AG20443 (cell line): ENCODE measurements at places on chromosomes 2 and 18.

DNA sequence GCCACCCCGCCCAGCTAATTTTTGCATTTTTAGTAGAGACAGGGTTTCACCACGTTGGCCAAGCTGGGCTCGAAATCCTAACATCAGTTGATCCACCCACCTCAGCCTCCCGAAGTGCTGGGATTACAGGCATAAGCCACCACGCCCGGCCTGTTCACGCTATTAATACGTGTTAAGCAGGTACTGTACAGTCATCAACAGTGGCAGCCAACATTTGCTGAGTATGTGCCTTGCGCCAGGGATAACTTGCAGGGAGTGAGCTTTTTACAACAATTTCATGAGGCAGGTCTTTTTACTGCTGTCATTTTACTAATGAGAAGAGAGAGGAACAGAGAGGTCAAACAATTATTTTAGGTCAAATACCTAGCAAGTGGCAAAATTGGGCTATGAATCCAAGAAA lies 115.2 kb downstream of the AP1S3 start:
- DNase-seq: no peak

DNA sequence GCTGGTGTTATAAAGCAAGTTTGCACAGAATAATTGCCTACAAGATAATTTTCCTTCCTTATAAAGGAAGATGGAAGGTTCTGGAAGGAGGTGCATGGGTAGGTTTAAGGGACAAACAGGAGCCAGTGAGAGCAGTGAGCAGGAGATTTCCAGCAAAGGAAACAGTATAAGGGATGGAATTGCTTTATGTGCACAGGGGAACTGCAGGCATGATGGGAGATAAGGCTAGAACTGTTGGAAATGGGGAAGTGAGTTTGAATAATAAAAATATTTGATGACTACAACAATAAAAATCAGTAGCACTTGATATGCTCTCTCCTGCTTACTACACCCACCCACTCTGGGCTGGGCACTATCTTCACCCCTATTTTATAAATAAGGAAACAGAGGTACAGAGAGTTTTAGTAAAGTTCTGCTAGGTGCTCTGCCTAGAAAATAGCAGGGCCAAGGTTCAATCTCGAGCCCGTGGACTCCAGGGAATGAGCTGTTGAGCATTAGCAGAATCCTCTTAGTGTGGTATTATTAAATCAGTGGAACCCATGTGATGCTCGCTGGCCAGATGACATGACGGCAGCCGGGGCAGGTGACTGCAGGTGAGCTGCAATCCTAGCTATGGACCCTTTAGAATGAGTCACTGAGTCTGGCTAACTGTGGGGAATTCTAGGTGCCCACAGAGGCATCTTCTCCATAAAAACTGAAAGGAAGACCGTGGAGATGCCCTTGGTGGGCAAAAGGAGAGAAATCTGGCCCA lies 302.5 kb downstream of the PIEZO2 start:
- DNase-seq: no peak

DNA sequence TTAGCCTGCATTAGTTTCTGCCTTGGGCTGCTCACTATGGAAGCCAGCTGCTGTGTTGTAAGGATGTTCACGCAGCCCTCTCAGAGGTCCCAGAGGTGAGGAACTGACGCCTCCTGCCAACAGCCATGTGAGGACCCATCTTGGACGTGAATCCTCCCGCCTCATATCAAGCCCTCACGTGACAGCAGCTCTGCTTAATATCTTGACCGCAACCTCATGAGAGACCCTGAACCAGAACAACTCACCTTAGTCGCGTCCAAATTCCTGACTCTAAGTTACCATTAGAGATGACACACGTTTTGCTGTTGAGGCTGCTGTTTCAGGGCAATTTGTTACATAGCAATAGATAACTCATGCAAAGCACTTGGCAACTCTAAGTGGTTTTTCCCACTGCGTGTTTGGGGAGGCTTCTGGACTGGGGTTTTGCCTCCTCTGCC lies 97.7 kb downstream of the TMEM17 start:
- no peak for DNase-seq

GRCh38 chr2:23618265-23618664 lies 233.3 kb downstream of the KLHL29 start:
- DNase-seq: no peak

DNA sequence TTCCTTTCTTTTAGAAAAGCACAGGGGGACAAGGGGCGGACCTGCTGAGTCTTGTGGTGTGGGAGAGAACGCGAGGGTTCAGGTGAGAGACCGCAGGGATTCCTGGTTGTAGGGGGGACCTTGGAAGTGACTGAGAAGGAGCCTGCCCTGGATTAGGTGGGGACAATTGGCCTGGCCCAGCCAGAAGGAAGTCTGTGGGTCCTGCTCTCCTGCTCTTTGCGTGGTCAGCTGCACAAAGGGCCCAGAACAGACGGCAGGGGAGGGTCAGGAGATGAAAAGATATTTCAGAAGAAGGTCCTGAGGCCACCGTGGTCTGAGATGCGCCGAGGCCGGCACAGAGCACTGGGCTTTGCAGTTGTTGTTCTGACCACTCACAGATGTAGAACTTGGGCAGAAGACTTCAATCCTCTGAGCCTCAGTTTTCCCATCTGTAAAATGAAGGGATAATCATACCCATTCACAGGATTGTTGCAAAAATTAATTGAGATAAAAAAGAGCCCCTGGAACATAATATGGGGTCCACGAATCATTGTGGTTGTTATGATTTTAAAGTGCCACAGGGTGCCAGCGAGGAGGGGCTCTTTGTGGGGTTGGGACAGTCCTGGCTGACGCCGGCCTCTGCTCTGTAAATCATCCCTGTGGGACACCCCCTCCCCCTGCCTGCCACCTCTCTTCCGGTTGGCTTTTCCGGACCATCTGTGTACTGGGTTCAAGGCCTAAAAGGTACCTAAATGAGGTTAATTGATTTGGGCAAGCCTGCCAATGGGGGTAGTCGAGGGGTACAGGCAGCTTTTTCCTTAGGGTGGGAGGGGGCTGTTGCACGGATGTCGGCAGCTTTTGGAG lies 1.8 kb downstream of the LPIN1 start:
- no peak for DNase-seq

GRCh38 chr2:178256382-178257042 lies 62.2 kb downstream of the OSBPL6 start:
- no peak for DNase-seq

DNA sequence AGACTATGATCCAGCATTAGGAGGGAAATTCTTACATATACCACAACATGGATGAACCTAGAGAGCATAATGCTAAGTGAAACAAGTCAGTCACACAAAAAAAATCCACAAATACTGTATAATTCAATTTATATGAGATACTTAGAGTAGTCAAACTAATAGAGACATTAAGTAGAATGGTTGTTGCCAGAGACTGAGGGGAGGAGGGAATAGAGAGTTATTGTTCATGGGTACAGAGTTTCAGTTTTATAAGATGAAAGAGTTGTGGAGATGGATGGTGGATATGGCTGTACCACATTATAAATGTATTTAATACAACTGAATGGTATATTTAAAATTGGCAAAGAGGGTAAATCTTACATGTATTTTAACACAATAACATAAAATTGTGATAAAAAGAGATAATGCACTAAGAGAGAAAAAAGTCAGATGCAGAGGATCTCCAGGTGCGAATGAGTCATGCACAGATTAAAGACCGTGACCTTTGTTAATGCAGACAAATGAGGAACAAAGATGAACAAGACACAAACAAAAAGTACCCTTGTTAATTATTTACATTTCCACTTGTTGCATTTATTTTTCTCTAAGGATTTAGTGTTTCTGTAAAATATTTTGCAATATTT lies 541.7 kb upstream of the MEX3C start:
- DNase-seq: no peak

- peak; percentile 72 for DNase-seq
Observed at GRCh38 chr2:147989809-147990403, 30.6 kb downstream of the ORC4 start.

- no peak for DNase-seq
Observed at GRCh38 chr2:209463226-209463625, 39.4 kb downstream of the MAP2 start.

DNA sequence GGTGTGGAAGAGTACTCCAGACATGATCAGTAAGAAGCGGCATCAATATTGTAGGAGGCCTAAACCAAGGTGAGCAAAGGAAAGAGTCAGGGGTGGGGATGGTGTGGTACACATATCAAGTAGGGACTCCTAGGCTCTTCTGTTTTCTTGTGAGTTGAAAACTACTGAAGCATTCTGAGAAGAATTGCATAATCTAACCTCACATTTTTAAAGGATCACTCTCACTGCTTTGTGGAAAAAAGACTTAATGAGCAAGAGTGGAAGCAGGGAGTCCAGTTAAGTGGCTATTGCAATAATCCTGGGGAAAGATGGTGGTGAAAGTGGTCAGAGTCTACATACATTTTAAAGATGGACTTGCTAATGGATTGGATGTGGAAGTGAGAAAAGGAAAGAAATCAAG lies 899.5 kb upstream of the FAM98A start:
- no peak for DNase-seq

- peak; percentile 44 for DNase-seq
Observed at GRCh38 chr2:75098856-75099255, 100.5 kb downstream of the TACR1 start.

DNA sequence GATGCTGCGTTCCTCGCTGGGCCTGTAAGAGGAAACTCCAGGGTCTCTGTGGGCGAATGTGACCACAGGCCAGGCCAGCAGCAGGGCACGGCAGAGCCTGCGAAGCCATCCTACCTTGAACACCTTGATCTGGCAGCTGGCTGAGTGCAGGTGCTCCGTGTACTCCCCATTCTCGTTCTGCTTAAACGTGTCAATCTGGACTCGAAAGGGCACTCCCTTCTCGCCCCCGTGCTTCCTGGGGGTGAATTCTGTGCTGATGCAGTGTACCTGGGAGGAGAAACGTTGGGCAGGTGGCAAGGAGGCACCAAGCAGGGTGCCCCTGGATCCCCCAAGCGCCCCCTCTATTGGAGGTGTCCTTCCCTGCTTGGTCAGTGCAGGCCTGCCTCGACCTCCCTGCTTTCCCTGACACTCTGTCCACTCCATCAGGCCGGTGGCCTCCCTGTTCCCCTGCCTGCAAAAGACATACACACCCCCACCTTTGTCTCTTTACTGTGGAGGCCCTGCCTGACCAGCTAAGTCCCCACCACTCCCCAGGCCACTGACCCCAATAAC lies 38.2 kb downstream of the TFCP2L1 start:
- DNase-seq: no peak

GRCh38 chr2:144529841-144530240 lies 9.9 kb upstream of the ZEB2 start:
- no peak for DNase-seq

DNA sequence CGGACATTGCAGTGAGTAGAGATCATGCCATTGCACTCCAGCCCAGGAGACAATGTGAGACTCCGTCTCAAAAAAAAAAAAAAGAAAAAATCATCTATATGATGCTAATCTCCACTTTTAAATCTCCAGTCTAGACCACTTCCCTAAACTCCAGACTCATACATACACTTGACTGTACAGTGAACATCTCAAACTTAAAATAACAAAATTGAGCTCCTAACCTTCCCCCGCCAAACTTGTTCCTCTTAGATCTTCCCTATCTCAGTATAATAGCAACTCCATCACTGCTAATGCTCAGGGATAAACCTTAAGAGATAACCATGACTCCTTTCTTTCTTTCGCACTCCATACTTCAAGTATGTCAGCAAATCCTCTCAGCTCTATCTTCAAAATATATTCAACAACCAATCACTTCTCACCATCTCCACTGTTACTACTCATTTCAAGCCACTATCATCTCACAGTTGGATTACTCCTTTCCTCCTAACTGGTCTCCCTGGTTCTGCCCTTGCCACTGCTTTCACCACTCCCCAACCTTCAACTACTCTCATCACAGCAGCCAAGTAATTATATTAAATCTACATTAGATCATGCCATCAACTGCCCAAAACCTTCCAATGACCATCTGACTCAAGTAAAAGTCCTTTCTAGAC lies 12.0 kb downstream of the MEMO1 start:
- no peak for DNase-seq

- DNase-seq: no peak
Observed at GRCh38 chr2:8640498-8640897, 41.4 kb upstream of the ID2 start.

DNA sequence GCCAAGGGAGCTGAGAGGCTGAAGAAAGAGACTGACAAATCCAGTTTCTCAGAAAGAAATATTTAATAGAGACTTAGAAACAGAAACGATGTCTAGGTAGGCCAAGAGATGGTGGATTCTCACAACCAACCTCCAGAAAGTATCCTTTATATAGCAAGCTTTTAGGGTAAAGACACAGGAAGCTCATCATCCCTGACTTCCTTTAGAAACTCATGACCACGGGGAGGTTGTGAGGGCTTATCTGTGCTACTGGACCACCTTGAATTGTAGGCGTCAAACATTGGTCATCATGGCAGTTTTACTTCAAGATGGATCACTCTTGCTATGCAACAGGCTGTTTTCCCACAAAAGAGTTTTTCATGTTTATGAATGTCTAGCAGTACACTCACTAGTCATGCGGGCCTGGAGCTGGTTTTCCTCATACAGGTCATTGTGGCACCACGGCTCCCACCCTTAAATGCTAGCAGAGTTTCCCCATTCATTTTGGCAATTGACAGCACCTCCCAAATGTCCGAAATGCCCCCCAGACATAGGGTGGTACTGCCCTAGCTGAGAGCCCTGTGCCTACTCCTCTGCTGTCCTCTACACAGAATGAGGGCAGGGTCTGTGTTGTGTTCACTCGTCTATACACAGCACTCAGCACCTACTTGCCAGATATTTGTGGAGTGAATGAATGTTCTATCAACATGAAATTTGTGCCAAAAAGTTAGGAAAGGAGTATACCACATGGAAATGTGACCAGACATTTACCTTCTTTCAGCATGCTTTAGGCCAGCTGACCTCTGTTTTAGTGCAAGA lies 89.0 kb downstream of the TMEM247 start:
- no peak for DNase-seq

DNA sequence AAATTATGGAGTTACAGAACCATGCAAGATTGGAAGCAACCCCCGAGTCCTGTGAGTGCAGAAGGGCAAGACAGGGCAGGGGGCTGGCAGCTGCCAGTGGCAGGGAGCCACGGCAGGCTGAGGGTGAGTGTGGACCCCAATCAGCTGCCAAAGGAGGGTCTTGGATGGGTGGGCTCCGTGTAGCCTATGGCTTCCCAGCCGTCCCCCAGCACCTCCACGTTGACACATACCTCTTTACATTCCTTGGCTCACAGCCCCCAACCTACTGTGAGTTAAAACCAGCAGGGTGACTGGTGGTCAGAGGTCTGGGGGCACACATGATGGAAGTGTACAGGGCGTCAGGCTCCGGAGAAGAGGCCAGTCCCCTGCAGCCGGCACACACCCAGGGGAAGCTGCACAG lies 60.9 kb upstream of the SALL3 start:
- DNase-seq: no peak

GRCh38 chr2:160255408-160255807 lies 55.3 kb upstream of the ITGB6 start:
- DNase-seq: no peak
